ENCODE measurements at places on chromosomes 7 and 10. TPM values are rescaled to one million over a fixed set of nuclear protein-coding genes. Genes with fewer than 3 reads are reported as not detected.
A peak's percentile ranks its signal among the peaks of the same experiment; 100 is the strongest.

The SLC39A12 gene
- not detected for total RNA-seq

The CDC14C gene
- under 0.01 TPM for total RNA-seq

The GHRHR gene
- total RNA-seq = not detected

The AMPH gene
- 3.9 TPM for total RNA-seq

The SHTN1 gene
- total RNA-seq = 1.4 TPM

The MRLN gene
- total RNA-seq = not detected

DNA sequence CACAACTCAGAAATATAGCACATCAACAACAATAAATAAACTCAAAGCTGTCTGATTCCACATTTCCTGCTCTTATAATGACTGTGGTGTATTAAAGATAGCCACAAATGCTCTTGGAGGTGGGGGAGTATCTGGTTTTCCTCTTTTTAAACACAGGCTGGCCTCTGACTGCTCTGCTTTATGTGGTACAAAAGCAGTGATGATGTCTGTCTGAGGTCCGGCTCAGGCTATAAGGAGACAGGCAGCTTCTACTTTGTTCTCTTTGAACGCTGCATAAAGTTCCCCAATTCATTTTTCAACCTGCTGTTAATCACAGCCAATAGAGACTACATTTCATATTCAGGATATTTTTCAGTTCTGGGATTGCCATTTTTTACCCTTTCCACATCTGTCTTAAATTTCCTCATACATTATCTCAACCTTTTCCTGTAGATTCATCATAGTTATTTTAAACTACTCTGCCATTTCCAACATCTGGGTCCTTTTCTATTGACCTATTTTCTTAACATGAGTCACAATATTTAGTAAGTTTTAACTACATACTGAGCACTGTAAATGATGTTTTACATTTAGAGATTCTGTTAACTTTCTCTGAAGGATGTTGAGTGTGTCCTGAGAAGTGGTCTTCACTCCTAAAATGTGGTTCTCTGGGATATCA is 64.9 kb downstream of the CRPPA start:
- DNase-seq = peak; percentile 19

- DNase-seq = no peak
These were observed 119.8 kb downstream of the SPAG6 start for GRCh38 chr10:22464966-22465629.

DNA sequence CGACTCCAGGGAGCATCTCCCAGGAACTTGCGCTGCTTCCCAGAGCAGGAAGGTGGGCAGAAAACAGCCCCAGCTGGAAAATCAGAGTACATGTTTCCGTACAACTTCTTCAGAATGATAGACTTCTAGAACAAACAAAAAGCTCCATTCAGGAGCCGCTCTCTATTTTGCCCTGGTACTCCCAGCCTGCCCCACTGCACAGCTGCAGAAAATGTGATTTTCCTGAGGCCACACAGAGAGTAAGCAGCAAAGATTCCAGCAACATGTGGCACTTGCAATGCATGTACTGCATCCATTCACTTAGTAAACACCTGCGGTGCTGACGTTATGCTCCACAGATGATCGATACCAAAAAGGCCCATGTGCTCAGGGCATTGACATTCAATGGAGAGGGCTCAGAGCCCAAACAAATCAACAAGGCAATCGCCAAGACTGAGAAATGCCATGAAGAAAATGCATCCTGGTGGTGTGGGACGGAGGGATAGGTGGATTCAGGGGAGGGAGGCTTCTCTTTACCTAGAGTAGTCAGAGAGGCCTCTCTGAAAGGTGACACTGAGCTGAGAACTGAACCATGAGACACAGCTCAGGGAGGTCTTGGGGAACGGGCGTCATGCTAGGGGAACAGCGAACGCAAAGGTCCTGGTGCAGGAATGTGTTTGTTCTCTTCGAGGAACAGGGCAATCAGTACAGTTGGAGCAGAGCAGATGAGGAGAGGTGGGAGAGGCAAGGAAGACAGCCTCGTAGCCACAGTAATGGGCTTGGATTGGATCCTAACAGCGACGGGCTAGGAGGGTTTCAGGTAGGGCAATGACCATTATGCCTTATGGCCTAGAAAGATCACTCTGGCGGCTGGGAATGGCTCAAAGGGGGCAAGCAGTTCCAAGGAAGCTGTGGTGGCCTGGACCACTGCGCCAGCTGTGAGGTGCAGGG is 35.3 kb upstream of the DUSP5 start:
- DNase-seq = no peak

DNA sequence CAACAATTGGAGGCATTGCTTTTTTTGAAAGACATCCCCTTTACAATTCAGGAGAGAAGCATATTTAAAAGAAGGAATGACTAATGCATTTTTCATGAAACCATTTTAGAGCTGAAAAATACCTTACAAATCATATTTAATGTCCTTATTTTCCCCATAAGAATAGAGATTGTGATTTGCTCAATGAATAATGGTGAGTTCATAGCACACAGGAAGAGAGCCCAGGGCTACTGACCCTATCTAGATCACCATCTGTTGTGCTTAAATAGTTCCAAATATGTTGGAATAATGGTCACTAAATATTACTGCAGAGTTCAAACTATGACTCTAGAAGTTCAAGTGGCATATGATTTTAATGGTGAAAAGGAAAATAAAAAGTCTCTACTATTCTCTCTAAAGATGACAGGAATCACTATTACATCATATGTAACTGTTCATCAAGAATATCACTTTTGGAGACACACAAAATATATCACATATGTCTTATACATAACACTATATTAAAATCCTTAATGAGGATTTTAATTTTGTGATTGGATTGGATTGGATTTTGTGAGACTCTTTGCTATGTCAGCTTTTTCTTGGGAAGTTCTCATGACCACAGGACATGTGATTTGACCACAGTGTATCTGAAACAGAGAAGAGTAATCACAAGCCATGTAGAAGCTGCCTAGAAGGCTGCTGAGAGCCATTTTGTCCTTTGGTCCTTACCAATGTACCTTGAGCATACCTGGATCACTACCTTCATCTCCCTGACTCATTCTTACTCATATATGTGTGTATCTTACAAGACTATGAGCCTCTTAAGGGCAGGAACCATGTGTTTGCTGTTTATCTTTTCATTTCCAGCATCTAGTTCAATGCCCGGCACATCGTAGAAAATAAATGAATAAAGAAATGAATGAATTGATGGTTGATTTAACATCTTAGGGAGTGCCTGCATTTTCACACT is 26.4 kb downstream of the SLC16A9 start:
- no peak for DNase-seq

GRCh38 chr10:120873741-120874140 is 22.6 kb downstream of the WDR11 start:
- no peak for DNase-seq

GRCh38 chr7:115052706-115053105 is 130.8 kb downstream of the MDFIC start:
- no peak for DNase-seq

DNA sequence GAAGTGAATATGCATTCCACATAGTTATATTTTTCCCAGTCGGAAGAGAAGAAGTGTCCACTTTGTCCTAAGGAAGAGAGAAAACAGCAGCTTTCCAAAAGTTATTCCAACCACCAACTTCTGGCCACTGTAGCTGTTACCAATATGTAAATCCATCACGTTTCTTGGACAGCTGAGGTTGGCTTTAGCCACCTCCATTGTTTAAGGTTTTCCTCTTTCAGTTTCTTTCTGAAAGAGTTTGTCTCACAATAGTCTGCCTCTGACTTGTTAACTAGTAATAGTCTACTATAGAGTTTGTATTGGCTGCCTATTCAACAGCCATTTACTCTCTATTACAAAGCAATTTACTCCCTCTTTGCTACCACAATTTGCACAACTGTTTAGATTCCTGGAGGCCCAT is 457.6 kb upstream of the LRRN3 start:
- DNase-seq = no peak

DNA sequence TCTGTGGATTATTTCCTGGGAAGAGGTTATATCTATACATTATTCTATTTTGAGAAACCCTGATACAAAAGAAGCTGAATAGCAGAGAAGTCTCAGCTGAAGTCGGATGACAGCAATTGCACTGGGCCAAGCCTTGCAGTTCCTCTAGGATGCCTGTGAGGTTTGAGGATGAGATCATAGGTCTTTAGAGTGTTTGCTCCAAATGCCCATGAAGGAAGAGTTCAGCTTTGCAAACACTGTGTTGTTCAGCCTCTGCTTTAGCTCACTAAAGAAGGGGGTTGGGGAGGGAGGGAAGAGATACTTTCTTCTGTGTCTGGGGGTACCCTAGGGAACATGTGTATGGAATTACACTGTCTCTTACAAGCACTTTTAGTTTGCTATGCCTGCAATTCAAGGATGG is 282.5 kb upstream of the NRP1 start:
- peak; percentile 22 for DNase-seq

- no peak for DNase-seq
These were observed 17.1 kb downstream of the FGF8 start for GRCh38 chr10:101758858-101759257.

DNA sequence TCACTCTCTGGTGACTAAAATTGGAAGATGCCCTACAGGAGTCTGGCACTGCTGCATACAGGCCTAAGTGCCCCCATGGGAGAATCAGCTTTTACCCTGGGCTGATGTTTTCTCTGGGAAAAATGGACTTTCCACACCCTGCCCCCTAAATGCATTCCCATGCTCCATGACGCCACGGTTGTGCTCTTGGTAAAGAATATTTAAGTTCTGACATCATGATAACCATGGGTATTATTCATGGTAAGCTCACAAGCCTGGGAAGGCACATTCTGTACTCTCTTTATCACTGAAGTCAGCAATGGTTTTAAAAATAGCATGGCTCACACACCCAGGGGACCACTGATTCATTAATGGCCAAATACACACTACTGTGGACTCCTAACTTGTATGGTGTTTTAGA is 43.4 kb downstream of the HIPK2 start:
- peak; percentile 96 for DNase-seq

GRCh38 chr7:84821671-84822534 is 365.0 kb downstream of the SEMA3D start:
- no peak for DNase-seq

DNA sequence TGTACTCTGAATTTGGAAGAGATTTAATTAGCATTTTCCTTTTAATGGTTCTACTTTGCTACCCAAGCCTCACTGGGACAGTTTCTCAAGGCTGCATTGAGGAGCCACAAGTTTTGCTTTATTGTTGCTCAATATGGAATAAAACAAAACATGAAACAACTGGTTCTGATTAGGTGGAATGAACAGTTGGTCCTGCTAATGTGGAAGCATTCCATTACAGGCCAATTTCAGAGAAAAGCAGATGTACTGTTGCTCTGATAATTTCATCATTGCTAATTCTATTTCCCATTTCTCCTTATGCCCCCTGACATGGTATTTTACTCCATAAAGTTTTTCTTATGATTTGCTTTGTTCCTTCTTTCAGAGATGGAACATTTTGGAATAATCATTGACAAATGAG is 66.0 kb upstream of the PAPSS2 start:
- peak; percentile 38 for DNase-seq

DNA sequence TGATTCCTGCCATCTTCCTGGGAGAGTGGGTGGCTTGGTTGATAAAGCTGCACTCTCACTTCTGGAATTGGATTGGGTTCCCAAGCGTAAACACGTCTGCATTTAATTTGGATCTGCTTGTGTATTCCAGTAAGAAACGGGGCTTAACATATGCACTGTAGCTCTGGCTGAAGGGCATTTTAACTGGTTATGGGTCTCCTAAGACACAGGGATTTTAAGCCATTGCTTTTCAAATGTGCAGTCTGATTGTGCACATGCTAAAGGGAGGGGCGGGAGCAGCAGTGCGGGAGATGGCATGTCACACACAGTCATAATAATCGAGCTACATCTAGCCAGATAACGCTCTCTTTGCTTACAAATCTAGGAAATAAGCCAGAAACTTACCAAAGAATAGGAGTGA is 247.3 kb upstream of the LYZL1 start:
- DNase-seq = peak; percentile 37

DNA sequence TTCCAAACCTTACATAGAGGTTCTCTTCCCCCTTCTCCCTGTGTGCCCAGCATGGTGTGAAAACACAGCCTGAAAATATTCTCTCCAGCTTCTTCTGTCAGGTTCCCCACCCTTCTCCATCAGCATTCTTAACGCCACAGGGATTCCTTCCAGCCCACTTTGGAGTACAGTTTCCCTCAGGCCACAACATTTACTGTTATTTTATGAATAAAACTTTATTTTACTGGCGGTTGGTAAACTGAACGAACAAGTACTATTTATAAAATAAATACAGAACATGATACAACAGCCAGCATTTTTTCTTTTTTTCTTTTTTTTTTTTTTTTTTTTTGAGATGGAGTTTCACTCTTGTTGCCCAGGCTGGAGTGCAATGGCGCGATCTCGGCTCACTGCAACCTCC is 31.6 kb upstream of the GPNMB start:
- no peak for DNase-seq

DNA sequence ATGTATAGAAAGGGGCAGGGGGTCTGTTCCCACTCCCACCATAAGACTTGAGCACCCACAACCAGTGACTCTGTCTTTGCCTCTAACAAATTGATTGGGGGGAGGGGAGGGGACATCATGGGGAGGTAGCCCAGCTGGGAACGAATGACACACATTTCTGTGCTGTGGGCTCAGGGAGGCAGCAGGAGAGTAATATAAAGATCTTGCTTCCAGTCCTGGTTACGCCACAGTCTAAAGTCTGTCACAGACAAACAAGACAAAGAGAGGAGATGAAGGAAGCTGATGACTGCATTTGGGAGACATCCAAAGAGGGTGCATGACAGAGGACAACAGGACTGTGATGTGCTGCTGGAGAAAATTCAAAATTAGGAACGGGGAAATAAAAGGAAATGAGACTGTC is 153.9 kb downstream of the ACTR3B start:
- DNase-seq = no peak

- no peak for DNase-seq
These were observed 28.5 kb downstream of the MKLN1 start for GRCh38 chr7:131355917-131356777.

- no peak for DNase-seq
These were observed 25.0 kb upstream of the ITGB8 start for GRCh38 chr7:20305726-20306125.

DNA sequence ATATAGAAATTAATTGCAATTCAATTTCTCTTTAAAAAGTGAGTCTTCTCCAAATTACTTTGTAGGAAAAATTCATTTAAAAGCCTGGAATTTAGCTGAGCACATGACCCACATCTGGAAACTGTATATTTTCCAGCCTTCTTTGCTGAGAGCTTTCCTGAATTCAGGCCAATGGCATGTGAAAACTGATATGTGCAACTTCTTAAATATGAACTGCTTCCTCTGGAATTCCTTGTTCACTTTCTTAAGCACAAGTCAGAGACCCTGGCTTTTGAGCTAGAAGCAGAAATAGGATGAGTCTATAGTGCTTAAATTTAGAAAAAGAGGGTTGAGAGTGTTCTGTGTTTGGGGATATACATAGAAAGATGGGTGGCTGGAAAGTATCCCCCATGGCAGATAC is 365.1 kb upstream of the MTPN start:
- DNase-seq = peak; percentile 1

GRCh38 chr10:51569467-51569866 is 129.9 kb downstream of the CSTF2T start:
- no peak for DNase-seq

GRCh38 chr10:971150-971542 is 17.1 kb upstream of the GTPBP4 start:
- peak; percentile 46 for DNase-seq

Measured in IMR-90 (cell line).